ENCODE measurements at places on chromosomes 11 and 22.

DNA sequence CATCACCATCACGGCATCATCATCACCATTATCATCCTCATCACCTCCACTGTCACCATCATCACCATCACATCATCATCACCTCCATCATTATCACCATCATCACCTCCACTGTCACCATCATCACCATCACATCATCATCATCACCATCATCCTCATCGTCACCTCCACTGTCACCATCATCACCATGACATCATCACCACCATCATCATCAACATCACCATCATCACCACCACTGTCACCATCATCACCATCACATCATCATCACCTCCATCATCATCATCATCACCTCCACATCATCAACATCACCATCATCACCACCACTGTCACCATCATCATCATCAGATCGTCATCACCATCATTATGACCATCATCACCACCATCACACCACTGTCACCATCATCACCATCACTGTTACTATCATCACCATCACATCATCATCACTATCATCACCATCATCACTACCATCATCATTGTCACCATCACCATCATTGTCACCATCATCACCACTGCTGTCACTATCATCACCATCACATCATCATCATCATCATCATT, 32.8 kb downstream of the PARVG start:
- no peak for DNase-seq

DNA sequence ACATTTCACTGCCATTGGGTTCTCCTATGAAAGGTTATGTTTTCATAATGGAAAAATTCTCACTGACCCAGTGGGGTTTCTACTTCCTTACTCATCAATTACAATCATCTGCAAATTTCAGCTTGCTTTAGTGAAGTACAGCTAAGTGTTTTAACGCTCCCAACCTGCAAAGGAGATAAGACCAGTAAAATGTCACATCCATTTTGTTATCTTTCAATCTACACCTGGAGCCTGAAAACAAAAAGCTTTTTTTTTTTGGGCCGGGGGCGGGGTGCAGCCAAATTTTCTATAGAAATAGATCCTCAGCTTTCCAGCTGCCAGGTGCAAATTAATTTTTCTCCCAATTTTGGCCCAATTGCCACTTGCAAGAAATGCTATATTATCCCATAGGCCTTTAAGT, 40.6 kb downstream of the CADM1 start:
- DNase-seq = no peak

- no peak for DNase-seq
These were observed 33.1 kb upstream of the GRAMD4 start for GRCh38 chr22:46587061-46587460.

DNA sequence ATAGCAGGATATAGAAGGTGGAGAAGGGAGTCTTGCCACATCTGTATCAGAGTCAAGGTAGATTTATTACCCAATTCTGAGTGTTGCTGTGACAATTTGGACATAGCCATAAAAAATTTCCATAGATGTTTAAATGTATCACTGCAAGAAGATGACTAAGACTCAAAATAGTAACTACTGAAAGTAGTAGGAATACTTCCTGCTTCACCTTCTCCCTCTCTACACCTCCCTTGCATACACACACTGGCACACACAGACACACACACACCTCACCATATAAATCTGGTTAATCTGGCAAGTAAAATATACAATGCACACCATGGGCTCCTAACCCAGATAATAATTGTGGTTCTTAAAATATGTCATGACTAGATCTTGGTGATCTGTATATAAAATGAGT, 5.2 kb upstream of the ZDHHC13 start:
- DNase-seq = no peak

GRCh38 chr22:32205974-32206773, 1.3 kb upstream of the RFPL2 start:
- no peak for DNase-seq

DNA sequence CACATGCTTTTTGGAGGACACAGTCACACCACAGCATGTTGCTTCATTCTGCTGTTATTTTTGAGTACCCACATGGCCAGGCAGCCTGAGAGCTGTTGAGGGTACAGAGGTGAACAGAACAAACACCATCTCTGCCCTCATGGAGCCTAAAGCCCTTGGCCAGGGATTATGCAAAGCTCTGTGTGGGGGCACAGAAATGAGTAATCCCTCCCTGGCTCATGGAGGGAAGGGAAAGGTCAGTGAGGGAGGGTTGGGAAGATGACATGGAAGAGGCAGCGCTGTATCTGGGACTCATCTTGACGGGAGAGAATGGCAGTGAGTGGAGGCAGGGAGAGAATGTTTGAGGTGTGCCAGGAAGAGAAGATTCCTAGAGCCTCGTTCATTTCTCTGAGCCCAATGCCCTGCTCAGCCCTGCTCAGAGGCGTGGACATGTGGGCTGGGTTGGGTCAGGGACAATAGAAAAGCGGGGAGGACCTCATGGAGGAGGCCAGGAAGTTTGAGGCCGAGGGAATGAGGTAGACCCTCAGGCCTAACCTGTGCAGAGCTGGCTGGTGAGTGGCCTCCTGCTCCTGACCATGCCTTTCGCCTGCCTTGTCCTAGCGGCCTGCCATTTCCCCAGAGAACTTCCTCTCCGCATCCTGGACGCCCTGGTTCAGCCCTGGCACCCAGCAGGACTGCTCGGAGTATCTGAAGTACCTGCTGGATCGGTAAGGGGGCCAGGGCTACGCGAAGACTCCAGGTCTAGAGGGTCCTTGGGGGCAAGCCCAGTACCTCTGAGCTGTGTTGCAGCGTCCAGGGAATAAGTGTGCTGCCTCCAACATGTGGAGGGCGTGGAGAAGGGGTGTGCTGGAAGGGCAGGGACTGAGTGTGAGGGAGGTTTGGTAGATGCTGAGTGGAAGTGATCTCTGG, 19.8 kb downstream of the USP35 start:
- no peak for DNase-seq

GRCh38 chr22:26082866-26083265, 86.4 kb upstream of the SEZ6L start:
- no peak for DNase-seq

DNA sequence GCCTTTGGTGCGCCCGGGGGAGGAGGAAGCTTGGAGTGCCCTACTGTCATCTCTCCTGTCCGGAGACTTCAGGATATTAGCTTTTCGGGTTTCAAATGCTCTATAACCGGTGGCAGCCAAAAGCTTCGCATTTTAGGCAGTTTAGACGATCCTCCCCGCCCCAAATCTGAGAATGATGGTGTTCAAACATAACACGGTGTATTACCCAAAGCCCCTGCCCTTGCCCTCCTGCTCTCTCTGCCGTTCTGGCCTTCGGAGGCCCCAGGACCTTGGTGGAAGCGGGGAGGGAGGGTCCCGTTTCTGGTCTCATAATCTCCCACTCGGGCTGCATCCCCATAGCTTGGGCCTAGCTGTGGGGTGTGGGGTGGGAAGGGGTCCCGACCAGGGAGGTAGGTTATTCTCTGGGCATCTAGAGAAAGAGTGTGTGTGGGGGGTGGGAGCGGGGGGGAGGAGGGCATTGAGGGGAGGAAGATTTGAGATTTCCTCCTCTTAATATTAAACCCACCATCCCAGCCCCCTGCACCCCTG, 2.3 kb downstream of the PKNOX2 start:
- no peak for DNase-seq

DNA sequence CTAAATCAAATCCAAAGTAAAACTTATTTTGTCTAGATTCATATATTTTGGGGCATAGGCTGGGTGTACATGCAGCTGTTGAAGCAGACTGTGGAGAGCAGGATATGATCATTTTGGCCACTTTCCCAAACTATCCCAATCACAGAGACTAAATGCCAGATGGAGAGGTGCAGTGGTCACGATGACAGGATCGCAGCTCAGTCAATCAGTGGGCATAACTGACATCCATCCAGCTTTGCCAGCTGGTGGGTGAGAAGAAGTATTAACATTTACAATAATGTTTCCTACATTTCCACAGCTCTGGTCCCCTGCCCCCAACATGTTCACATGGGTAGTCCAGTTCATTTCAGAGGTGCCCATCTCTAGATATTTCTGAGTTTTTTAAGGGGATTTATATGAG, 255.5 kb upstream of the SESN3 start:
- DNase-seq = no peak

DNA sequence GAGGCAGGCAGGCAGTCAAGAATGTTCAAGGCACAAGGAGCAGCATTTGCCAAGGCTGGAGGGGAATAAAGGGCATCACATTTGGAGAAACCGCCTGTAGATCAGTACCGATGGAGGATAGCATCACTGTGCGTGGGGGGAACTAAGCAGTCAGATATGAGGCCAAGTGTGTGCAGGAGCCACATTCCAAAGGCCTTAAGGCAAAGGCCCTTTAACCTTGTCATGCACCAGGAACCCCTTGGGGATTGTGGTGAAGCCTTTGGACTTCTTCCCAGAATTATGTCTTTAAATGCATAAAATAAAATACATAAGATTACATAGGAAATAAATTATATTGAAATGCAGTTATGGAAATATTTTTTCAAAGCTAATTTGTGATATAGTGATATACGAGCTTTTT, 532.1 kb downstream of the BUD13 start:
- no peak for DNase-seq

DNA sequence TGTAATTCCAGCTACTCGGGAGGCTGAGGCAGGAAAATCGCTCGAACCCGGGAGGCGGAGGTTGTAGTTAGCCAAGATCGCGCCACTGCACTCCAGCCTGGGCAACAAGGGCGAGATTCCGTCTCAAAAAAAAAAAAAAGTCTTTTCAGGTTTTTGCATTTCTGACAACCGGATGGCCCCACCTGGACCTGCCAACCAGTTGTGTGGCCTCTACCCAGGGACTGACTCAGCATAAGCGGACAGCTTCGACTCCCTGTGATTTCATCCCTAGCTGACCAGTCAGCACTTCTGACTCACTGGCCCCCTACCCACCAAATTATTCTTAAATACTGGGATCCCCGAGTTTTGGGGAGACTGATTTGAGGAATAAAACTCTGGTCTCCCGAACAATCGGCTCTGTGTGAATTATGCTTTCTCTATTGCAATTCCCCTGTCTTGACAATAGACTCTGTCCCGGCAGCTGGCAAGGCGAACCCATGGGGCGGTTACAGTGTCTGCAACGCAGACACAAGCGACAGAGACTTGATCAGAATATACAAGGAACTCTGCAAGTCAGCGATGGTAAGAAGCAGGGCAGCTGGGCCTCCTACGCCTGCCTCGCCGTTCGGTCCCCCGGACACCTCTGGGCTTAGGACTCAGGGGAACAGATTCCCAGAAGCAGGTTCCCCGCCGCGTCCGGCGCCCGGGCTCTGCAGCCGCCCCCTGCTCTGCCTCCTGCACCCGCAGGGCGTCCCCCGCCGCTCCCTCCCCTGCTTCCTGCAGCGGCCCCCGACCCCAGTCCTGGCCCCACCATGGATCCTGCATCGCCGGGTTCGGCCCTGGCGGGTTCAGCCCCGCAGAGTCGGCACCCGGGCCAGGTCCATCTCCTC, 741 bp upstream of the TALDO1 start:
- no peak for DNase-seq

All from AG04449 (cell line).